ENCODE measurements at places on chromosomes 4 and X.

DNA sequence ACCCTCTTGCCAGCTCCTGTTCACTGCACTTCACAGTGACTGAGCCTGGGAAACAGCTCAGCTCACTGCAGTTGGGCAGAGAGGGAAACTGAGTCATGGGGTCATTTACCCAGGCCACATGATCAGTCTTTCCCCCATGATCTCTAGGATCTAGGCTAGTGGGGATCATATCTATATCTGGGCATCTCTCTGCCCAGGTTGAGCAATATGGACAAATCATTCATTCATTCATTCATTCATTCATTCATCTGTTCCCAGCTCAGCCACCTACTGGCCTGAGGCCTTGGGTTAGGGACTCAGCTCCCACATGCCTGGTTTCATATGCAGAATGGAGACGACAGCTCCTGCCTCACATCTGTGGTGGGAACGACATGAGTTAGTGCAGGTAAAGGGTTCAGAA is 45.3 kb upstream of the HMX1 start:
- DNase-seq: no peak

DNA sequence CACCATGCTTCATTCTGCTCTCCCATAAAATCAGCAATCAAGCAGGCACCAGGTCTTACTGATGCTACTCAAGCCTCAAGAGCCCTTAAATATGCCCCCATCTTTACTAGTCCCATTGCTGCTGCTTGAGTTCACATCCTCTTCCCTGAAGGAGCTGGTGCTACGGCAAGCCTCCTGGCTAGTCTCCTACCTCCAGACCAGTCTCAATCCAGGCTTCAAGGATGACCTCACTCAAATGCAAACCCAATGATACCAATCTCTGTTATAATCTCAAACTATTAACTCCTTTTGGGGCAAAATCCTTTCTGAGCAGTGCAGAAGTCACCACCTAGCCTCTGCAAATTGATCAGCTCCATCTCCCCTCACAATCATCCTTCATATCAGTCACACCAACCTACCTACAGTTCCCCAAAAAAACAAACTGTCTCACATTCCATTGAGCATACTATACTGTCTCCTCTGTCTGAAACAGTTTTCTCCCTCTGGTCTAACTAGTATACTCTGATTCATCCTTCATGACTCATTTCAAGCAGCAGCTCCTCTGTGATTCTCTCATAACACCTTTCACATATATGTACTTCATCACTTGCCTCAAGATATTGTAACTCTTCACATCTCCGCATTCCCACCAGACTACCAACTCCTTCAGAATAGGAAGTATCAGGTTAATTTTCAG is 30.0 kb downstream of the PAPSS1 start:
- no peak for DNase-seq

GRCh38 chrX:39381422-39381821 is 580.2 kb downstream of the MID1IP1 start:
- no peak for DNase-seq

DNA sequence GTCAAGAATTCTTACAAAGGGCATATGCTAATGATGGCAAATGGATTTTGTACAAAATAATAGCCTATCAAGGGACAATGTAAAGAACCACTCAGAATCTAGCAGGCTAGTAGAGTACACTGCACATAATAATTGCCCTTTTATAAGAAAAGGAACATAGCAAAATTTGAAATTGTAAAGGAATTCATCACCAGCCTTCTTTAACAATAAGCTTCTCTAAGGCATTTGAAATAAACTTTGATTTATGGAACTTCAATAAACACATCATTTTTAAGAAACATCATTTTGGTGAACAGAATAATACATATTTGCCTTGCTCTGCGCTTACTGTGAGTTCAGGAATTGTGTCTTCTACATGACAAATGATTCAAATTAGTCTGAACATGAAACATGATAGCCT is 9.7 kb upstream of the ATP10D start:
- DNase-seq: no peak

DNA sequence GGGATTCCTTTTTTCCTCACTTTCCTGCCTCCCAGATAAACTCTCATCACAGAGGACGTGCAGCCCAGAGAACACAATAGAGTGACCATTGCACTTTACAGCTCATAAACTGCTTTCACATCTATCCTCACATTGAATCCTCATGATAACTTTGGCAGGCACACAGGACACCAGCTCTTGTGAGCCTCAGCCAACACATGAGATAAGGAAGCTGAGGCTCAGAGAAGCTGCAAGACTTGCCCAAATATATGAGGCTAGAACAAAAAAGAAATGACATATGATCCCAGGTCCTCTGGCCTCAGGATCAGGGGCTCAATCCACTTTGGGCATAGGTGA is 85.0 kb upstream of the CPEB2 start:
- DNase-seq: no peak

DNA sequence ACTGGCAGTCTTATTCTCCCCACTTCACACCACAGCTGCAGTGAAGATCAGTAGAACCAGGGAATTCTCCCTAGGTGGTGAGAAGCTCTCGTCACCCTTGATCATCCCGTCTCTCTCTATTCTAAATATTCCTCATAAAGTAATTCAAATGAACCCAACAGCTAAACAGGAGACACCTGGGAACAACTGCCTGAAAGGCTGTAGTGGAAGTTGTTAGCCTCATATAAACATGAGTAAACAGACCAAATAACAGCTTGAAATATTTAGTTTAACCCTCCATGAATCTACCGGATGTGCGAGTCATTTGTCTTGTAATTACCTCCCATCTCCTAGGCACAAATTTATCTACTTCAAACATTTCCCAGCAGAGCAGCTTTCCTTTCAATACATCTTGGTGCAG is 30.4 kb upstream of the APELA start:
- no peak for DNase-seq

DNA sequence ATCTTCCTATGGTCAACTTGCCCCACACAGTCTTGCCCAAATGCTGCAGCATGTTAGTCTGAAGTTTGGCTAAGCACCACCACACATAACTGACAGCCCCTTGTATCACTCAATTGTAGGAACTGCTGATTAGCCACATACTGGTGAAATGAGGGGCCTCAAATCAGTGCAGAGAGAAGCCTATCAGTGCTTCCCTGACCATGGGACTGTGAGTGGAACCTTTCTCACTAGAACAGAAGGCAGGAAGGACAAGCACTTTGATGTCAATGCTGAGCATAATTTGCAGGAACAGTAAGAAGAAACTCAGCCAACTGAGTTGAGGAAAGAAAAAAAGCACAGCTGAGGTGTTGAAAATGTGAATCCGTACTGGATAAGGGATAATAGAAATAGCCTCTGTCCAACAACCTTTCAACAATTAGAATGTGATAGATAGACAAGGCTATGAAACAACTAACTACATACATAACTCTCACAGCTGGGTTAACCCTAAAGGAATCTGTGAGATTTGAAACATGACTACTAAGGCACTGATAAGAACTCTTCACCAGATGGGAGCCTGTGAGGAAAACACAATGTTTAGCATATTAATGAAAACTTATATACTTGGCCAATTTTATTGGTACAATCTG is 136.6 kb upstream of the SH3RF1 start:
- DNase-seq: no peak

GRCh38 chr4:97457253-97457652 is 686.0 kb downstream of the STPG2 start:
- DNase-seq: no peak

GRCh38 chr4:145352438-145353145 is 129.1 kb upstream of the SMAD1 start:
- DNase-seq: no peak

- no peak for DNase-seq
These were observed 8.9 kb upstream of the TRIML1 start for GRCh38 chr4:188130355-188130754.

DNA sequence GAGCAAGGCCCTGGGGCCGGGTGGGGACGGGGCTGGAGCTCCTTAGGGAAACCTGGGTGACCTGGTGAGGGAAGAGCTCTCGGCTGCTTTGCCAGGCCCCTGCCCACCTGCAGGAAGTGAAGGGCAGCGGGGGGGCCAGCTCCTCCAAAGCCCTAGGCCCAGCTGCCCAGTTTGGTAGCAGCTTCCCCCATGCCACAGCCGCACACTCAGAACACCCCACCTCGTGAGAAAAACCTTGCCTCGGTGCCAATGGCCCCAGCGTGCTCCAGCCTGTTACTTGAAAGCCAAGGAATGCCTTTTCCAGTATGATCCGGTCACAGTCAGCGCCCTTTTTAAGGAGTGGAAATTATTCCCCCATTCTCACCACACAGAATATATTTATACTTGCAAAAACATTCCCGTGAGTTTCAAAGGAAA is 38.3 kb downstream of the ACOX3 start:
- no peak for DNase-seq
